Glutamatergic neuron (in vitro differentiated cells): ENCODE measurements at places on chromosomes 2 and 18.

GRCh38 chr2:30503695-30504052 is 56.6 kb downstream of the LCLAT1 start:
- DNase-seq = no peak

- DNase-seq = no peak
These were observed 84.2 kb upstream of the DNER start for GRCh38 chr2:229798446-229799155.

DNA sequence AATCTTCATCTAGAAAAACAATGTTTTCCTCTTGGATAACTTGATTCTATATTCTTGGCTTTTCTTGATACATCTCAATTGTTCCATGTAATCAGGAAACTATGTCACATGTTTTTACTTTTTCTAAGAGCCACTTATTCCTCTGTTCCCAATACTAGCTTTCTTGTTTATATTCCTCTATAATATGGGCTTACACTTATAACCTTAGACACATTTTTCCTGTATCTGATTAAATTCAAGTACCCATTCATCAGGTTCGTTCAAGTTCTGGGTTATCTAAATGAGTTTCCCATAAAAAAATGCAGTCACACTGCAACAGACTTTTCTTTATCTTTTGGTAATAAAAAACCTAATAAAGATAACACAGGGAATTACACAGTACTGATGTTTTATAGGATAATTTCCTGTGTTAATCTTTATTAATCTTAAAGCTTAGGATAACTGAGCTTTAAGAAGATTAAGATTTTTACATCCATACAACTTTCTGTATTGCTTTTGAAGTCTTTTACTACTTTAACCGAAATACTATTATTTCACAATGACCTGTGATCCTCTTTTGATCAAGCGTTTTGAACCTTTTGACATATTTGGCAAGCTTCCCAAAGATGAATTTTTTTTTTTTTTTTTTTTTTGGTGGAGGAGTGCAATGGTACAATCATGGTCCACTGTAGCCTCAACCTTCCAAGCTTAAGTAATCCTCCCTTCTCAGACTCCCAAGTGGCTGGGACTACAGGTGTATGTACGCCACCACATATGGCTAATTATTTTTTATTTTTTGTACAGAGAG is 44.3 kb upstream of the C2orf66 start:
- no peak for DNase-seq

DNA sequence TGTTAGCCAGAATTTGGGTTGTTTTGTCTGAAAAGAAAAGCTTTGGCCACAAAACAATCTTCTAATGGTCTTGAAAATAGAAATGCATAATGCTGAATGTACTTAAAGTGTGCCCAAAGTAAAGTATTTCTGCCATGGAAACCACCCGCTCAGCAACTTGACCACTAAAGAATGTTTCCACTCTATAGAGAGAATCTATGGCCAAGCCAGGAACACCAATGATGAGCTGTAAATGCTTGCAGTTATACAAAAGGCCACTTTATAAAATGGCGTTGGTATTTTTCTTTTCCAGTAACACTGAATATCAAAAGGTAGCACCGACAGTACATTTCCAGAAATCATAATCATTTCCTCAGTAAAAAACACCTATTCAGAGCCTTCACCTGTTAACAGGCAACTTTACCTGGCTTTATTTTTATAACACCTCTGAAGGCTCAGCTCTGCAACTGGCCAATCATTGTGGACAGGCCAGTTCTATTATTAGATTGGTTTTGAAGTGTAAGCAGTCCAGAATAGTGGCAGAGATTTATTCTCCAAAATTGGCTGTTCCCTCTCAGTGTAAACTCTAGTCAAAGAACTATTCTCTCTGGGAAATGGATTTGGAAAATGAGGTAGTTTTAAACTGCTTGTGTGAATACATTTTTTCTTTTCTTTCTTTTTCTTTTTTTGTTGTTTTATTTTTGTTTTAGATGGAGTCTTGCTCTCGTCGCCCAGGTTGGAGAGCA is 36.1 kb downstream of the SLC40A1 start:
- no peak for DNase-seq

DNA sequence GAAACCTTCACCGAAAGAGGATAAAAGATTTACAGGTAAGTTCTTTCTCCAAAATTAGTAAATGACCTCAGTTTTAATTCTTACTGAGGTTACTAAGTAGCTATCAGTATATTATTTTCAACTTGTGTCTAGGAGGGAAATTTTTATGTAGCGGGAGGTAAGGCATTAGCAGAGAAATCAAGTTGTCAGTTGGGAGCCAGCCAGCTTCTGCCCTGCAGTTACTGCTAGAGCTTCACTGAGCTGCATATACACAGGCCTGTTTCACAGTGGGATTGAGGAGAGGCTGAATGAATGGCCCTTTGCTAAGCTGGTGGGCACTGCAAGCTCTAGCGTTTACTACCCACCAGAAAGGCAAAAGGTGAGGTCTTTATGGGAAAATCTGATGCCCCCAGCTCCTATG is 105.7 kb downstream of the ACAA2 start:
- no peak for DNase-seq

DNA sequence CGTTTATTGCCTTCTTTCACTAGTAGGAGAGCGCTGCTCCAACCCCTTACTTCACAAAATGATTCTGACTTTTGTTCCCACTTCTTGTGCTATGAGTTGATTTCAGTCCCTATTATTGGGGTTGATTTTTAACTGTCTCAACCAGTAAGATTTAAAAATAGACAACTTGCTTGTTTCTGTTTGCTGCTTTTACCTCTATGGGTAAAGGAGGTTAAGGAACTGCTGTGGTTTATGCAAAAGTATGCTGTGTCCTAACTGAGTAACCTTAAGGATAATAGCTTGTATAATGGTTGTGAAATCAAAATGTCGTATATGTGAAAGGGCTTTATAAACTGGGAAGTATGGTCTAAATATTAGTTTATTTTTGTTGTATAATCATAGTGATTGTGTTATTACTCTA is 22.6 kb downstream of the ALMS1 start:
- DNase-seq = no peak

- no peak for DNase-seq
These were observed 726.5 kb downstream of the SLC4A3 start for GRCh38 chr2:220353897-220354296.

GRCh38 chr18:44309185-44309584 is 371.5 kb upstream of the SETBP1 start:
- no peak for DNase-seq

DNA sequence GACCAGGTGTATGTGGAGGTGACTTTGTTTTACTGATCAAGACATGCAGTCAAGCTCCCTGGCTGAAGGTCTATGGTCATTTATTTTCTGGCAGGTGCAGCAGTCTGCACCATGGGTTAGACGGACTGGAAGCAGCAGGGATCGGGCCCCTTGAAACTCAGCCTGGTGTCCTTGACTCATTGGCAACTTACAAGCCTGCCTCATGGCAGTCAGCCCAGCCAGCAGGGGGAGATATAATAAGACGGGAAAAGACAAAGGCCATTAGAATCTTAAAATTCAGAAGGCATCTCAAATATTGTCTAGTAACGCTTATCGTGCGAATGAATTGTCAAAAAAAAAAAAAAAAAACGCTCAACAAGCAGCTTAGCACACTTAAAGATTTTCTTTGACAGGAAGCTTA is 308.2 kb downstream of the EN1 start:
- DNase-seq = peak; percentile 28

- no peak for DNase-seq
These were observed 603.7 kb upstream of the GCFC2 start for GRCh38 chr2:76314271-76315020.

- DNase-seq = no peak
These were observed 259.9 kb upstream of the MYT1L start for GRCh38 chr2:2590841-2591541.

DNA sequence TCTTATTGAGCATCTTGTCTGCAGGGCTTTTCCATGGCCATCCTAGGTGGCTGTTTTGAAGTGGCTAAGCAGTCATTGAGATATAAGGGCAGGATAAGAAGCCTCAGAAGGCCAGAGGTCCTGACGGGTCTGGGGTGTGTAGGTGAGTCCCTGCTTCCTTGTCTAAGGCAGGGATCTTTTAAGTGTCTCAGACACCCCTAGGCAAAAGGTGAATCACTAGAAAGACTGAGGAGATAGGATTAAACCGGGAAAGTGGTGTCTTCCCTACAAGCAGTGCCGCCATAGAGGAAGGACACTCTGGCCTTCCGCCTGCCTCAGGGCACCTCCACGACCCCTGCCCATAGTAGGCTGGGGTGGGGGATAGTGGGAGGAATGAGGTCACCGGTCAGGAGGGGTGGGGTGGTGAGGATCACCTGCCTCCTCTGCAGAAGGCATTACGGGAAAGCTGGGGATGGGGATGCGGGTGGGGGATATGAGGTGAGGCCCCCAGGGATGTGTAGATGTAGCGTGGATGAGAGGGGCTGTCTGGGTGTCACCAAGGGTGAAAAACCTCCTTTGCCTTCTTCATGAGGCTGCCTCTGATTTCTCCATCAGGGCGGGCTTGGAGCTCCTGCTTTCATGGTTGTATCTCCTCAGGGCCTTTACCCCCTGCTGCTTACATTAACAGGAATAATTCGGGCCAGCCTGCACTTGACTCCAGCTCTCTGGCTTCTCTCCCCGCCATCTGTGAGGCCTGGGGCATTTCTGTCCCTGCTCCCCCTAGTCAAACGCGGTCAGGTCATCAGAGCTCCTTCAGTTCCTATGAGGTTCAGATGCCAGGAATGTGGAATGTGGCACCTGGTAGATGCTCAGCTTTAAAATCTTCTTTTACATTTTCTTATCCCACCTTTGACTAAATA is 244.0 kb downstream of the DYSF start:
- no peak for DNase-seq

DNA sequence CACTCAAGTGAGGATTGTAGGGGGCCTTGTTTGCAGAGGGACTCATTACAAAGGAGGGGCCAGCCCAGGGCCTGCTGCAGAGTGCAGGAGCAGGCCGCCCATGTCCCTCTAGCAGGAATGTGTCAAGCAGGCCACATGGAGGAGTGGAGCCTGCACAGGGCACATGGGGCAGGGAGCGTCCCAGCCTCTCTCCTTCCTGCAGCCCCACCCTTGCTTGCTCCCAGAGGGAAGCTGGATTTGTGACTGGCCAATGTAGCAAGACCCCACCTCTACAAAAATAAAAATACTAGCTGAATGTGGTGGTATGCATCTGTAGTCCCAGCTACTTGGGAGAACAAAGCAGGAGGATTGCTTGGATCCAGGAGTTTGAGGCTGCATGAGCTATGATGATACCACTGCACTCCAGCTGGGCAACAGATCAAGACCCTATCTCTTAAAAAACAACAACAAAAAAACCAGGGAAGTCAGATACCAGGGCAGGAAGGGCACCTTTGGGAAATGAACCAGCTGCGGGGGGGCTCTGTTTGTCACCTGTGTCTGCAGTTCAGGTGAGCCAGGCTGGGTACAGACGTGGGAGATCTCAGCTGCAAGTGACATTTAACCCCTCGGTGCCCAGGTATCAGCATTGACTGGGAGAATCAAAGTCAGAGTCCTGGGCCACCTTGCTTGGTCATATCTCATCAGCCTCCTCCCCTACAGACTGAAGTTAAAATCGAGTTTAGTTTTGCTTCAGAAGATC is 27.7 kb downstream of the IMPA2 start:
- no peak for DNase-seq

DNA sequence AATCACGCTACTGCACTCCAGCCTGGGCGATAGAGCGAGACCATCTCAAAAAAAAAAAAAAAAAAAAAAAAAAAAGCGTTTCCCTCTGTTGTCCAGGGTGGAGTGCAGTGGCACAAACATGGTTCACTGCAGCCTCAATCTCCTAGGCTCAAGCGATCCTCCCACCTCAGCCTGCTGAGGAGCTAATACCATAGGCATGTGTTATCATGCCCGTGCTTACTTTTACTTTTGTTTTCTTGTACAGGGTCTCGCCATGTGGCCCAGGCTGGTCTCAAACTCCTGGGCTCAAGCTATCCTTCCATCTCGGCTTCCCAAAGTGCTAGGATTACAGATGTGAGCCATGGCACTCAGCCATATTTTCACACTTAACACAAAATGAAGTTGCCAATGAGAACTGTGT is 37.5 kb downstream of the PSME4 start:
- DNase-seq = no peak

DNA sequence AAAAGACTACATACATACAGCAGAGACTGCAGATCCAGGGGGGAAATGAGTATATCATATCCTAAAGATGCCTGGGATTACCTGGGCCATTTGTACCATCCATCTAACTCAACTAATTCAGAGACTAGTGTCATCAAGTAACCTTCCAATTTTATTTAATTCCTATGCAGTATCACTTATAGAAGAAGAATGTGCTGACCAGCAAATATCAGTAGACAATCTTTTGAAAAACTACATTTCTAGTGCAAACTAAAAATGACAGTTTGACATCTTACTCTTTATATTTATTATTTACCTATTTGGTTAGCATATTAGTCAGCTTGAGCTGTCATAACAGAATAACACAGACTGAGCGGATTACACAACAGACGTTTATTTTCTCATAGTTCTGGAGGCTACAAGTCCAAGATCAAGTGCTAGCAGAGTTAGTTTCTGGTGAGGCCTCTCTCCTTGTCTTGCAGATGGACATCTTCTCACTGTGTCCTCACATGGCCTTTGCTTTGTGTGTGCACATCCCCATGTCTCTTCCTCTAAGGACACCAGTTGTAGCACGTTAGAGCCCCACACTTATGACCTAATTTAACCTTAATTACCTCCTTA is 47.0 kb downstream of the NCKAP5 start:
- DNase-seq = no peak

- no peak for DNase-seq
These were observed 143.7 kb downstream of the MYO5B start for GRCh38 chr18:50051288-50051687.

DNA sequence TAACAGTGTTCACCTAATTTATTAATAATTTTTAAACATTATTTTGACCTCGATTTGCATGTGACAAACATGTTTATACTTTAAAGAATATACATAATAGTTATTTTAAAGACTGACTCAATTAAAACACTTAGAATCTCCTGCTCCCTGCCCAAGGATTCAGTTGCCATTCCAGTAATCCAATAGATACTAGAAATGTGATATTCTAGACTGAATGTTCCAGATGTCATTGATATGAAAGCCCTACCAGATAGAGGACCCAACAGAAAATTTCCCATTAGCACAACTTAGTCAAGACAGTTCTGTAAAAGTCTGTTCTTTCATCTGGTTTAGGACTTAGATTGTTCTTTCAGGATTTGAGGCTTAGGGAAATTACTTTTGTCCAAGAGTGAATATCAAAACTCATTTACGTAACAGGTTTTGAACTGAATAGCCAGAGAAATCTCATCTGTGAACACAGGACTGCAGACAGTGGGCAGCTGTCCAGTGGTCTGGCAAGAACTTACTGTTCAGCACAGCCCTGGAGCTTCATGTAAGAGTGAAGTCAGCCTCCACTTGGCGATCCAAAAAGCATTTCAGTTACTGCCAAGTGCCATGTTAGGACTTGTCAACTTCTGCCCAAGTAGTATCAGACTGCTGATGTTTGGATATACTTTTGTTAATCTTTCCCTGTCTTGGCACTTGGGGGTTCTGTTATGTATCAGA is 77.5 kb downstream of the OSBPL6 start:
- DNase-seq = no peak

DNA sequence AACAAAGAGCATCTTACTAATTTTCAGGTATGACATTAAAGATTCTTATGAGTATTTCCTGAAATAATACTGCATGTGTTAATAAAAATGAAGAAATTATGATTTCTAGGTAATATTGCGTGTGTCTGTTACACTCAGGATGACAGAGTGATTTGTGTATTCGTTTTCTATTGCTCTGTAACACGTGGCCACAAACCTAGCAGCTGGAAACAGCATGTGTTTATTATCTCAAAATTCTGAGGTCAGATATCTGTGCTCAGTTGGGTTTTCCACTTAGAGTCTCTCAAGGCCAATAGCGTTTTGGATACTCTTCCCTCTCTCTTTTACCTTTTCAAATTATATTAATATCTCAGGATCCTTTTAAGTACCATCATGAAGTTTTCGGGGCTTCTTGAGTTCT is 667.9 kb upstream of the CDH7 start:
- DNase-seq = no peak

GRCh38 chr2:95044601-95045000 is 19.1 kb downstream of the MAL start:
- DNase-seq = no peak
